ENCODE measurements at places on chromosomes 2 and 18. TPM values are rescaled to one million over a fixed set of nuclear protein-coding genes. Genes with fewer than 3 reads are reported as not detected.

DNA sequence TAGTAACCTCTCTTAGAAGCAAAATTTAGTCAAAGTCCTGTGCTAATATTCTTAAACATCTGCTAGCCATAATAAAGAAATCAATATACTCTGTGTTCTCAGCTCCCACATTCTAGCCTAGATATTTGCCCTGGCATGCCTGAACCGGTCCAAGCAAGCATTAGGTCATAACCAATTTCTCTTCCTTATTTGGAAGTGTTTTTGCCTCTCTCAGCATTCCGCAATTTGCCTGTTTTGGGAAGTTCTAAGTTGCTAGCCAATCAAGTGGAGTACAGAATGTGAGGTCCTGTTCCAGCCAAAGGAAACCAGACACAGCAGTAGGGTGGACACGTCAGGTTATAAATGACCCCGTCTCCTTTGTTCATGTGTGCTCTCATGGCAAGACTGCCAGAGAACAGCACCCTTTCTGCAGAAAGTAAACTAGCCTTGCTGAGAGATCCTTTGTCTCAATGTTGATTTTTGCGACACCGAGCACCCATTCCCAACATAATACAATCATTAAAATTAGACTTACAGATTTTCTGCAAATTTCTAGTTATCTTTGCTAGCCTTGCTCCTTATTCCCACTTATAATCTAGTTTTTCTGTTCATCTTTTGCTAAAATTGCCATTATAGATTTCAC, 13.0 kb upstream of the SULT1C4 start:
- H3K4me1 ChIP-seq: no peaks in the 10 kb centered on the region
- H3K36me3 ChIP-seq: no peaks in the 10 kb centered on the region
- no peak for DNase-seq
- no peak overlapping the region for H3K4me3 ChIP-seq

- no peak overlapping the region for H3K4me3 ChIP-seq
- DNase-seq: no peak
- no peak overlapping the region for H3K27ac ChIP-seq
- H3K27me3 ChIP-seq: no peaks in the 10 kb centered on the region
- H3K4me1 ChIP-seq: no peaks in the 10 kb centered on the region
Observed at GRCh38 chr2:184129073-184129472, 469.3 kb upstream of the ZNF804A start.

Gene FOXI3
- total RNA-seq: not detected

DNA sequence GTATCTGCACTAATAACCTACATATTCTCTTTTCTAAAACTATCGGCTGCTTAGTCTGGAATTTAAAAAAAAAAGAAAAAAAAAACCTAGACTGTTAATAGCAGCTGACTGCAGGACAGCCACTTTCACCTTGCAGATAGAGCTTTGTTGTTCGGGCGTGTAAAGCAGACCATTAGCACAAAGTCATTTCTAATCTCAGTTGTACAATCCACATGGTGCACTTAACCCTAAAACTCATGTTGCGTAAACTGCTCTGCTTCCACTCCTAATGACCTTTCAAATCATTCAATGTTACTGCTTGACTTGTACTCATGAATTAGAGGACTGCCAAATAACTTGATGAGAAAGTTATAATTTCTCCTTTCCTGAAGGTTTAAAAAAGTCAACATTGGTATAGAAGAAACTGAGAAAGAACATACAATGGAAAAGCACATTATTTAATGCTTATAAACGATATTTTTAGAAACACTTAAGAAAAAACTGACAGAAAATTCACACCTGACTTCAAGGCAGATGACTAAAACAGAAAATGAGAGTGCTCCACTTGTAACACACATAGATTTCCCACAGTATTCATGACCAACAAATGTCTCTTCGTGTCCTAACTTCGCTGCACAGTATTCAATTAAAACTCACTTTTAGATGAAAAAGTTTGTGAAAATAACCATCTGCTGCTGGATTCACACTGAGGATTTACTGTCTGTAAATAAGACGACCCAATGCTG, 2.6 kb downstream of the CDH2 start:
- H3K27ac ChIP-seq: no peak overlapping the region
- H3K27me3 ChIP-seq: peaks cover 29% of the 10 kb centered on the region
- H3K36me3 ChIP-seq: peaks cover 5% of the 10 kb centered on the region
- no peak for DNase-seq

Gene ABCA12
- total RNA-seq: not detected

GRCh38 chr2:85312404-85312803, 15.4 kb downstream of the TGOLN2 start:
- H3K27me3 ChIP-seq: no peaks in the 10 kb centered on the region
- no peak overlapping the region for H3K4me3 ChIP-seq
- H3K27ac ChIP-seq: no peak overlapping the region
- peaks cover 43% of the 10 kb centered on the region for H3K36me3 ChIP-seq

- no peaks in the 10 kb centered on the region for H3K36me3 ChIP-seq
- no peak for DNase-seq
- no peak overlapping the region for H3K4me3 ChIP-seq
- no peaks in the 10 kb centered on the region for H3K27me3 ChIP-seq
- no peak overlapping the region for H3K27ac ChIP-seq
Observed at GRCh38 chr2:129709001-129709955, 270.2 kb upstream of the RAB6C start.

Gene PDE11A
- total RNA-seq: not detected

Measured in activated T-helper 2 cell treated with anti-CD3 and anti-CD28 coated beads, Interferon-gamma antibody, Interleukin-2, Interleukin-4, amounts not matched to agents 10 μg/mL and 5 μg/mL and 100 μg/mL, durations not matched to agents 14 hours and 24 hours and 36 hours (primary cell).